ENCODE measurements at places on chromosomes 2 and 18.

GRCh38 chr2:143085125-143085784 lies 44.0 kb upstream of the ARHGAP15 start:
- no peak for DNase-seq

GRCh38 chr18:66510357-66511045 lies 93.4 kb downstream of the CDH19 start:
- DNase-seq = no peak

DNA sequence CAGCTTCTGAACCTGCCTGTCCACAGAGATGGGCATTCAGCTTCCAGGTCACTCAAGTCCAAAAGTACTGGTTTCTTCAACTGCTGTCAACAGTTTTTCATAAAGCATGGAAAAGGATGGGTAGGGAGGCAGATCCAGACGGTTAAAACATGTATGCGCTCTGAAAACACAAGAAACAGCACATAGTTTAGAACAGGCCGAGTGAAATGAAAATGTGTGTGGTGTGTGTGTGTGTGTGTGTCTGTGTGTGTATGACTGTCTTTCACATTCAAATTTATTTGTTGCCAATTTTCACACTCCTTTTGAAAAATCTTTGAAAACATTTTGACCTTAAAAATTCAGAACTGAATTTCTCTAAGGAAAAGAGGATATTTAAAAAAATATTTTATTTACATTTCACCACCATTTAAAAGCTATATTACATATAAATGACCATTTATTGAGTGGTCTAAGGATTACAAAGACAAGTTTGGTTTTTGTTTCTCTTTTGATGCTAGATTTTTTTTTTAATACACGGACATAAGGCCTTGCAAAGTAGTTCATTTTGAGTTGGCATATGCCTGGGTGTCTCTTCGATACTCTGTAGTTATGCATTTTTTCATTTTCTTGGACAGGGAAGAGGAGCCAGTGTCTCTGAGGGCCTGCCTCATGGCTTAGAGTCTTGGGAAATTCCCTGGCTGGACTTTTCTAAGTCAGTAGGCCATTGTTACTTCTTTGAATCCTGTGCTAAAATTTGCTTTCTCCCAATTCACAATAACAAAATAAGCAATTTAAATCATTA lies 30.0 kb upstream of the STK17B start:
- DNase-seq = no peak

GRCh38 chr18:59842947-59843346 lies 56.8 kb upstream of the PMAIP1 start:
- DNase-seq = no peak

- no peak for DNase-seq
These were observed 111.8 kb downstream of the FSHR start for GRCh38 chr2:49042488-49042887.

GRCh38 chr2:108029912-108030311 lies 43.6 kb downstream of the SLC5A7 start:
- no peak for DNase-seq

DNA sequence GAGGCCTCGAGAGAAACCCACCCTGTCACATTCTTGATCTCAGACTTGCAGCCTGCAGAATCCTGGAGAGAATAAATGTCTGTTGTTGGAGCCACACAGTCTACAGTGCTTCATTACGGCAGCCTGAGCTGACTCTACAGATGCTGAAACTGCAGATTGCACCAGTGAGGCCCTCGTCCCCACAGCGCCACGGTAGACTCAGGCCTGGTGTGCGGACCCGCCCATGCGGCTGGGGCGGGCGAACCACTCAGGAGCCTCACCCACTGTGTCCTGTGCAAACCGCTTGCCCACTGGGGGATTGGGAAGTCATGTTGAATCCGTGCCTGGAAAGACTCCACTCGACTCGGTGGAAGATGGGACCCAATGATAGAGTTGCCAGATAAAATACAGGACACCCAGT lies 125.2 kb upstream of the COPS8 start:
- no peak for DNase-seq

DNA sequence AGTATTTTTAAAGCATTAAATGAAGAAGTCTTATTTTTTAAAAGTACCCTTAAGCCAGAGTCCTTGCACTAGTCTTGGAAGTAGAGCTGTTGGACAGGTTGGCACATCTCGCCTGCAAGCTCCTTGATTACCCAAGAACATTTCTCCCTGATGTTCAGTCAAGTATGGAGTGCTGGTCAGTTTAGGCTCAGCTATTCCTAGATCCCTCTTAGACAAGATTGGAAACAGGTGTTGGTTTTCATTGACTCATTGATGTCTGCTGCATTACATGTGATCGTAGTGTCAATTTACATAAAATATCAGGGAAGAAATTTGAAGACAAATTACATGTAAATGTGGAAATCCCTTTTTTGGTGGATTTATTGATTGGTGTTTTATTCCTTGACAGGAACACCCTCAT lies 170.4 kb downstream of the ZNF407 start:
- no peak for DNase-seq

Data from stimulated activated CD4-positive, alpha-beta T cell treated with anti-CD3 and anti-CD28 coated beads, TNF-alpha, amount 100 ng/mL, for 1 hour (primary cell).